Activated T-helper 1 cell treated with anti-CD3 and anti-CD28 coated beads, Interleukin-2, amount 50 U/mL, for 16 hours (primary cell): ENCODE measurements at places on chromosomes 5 and 9.

- no peak for DNase-seq
These were observed 120.1 kb downstream of the ZNF622 start for GRCh38 chr5:16345454-16345853.

- no peak for DNase-seq
These were observed 13.5 kb upstream of the NUP214 start for GRCh38 chr9:131111854-131112311.

GRCh38 chr5:31916327-31916726 lies 257.8 kb downstream of the GOLPH3 start:
- DNase-seq: no peak

DNA sequence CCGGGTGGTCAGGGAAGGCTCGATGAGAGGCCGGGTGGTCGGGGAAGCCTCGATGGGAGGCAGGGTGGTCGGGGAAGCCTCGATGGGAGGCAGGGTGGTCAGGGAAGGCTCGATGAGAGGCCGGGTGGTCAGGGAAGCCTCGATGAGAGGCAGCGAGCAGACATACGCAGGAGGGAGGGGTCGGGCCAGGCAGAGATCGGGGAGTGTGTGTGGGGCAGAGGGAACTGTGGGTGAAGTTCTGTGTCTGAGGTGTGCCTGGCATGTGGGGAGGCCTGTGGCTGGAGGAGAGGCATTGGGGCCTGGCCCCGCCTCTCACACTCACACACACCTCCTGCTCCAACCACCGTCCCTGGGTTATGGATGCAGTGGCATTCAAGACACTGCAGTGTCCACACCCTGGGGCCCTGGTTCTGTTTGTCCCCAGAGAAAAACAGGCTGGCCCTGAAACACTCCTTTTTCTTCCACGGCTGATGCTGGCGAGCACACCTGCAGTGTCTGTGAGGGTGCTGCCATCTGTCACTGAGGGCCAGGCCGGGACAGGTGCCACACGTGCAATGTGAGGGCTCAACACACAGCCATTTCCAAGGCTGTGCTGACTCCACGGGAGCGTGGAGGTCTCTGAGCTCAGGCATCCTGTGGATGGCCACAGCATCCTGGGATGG lies 6.5 kb upstream of the PLEKHG4B start:
- DNase-seq: no peak

DNA sequence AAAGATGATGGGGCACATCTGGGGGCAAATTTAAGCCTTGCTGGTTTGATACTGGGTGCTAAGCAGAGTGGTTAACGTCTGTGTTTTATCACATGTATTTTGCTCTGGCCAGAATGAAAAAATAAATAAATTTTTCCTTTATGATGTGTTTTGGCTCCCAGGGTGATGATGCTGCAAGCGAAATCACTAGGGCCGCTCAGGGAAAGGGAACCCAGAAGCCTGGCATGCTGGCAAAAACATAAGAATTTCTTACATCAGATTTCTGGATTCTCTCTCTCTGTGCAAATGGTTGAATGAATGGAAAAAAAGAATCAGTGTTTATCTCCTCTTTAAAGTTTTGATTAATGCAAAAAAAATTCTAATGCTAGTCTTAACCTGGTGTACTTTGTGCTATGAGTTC lies 1975.2 kb upstream of the C9orf72 start:
- DNase-seq: no peak

DNA sequence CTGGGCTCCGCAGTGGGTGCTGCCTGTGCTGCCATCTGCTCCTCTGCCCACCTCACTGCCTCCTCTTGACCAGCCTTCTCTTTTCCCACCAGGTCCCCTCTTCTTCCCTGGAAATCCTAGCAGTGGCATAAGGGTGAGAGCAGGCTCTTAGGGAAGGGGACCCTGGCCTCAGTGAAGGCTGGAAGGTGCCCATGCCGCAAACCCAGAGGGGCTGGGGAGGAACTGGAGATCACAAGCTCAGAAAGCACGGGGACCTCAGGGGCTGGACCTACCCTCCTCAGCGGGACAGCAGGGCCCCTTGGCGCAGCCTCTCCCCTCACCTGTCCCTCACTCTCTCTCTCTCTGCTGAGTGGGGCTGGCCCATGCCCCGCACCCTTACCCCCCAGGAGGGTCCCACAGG lies 144.4 kb upstream of the IRX2 start:
- no peak for DNase-seq

- DNase-seq: no peak
These were observed 38.2 kb downstream of the HMHB1 start for GRCh38 chr5:143850050-143850683.

DNA sequence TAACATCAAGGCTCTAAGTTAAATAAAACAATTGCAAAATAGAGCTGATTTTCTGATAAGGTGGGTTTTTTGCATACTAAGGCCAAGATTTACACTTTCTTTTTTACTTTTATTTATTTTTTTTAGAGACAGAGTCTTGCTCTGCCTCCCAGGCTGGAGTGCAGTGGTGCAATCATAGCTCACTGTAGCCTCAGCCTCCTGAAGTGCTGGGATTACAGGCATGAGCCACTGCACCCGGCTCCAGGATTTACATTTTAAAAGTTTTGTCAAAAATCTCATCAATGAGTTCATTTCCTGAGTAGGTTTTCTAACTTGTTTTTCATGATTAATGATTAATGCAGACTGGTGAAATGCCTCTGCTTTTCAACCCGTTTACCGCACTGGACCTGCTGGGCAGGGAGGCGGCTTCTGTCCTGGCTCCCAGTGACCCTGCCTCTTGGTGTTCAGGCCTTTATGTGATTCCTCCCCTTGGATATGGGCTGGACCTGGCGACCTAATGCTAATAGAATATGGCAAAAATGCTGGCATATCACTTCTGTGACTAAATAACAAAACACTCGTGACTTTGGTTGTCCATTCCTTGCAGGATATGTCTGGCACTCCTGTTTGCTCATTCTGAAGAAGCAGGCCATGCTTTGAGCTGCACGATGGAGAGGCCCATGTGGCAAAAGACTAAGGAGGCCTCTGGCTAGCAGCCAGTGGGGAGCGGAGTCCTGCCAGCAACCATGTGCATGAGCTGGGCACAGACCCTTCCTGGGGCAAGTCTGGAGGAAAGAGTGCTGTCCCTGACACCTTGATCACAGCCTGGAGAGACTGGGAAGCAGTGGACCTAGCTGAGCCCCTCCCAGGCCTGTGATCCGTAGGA lies 72.2 kb upstream of the PTCH1 start:
- DNase-seq: no peak

GRCh38 chr9:8802242-8802641 lies 1002.7 kb upstream of the DMAC1 start:
- no peak for DNase-seq
